Breast epithelium (tissue), 4 donors: ENCODE measurements at places on chromosomes 12 and 14. TPM values are rescaled to one million over a fixed set of nuclear protein-coding genes. Genes with fewer than 3 reads are reported as not detected.

GRCh38 chr14:73859145-73859544 lies 7.5 kb downstream of the PTGR2 start:
- DNase-seq, result no peak

Gene CBLN3
- total RNA-seq, result 3.8 TPM

DNA sequence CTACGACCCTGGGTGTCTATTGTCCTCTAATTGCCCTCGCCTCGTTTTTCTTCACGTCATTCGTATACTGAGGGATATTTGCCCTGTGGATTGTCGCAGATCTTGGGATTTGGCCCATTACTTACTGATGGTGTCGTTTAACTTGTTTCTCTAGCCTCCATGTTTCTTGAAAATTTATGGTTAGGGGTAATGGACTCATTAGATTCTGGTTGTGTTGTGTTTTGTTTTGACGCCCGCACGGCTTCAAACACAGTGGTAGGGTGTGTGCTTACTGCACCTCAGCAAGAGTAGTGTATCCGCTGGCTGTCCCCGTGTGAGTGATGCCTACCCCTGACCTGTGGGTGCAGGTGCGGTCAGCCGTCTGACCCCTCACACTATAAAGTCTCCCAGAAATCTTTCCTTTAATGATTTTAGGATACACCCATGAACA lies 874 bp upstream of the RNU6-8 start:
- peak; percentile 34 for DNase-seq

DNA sequence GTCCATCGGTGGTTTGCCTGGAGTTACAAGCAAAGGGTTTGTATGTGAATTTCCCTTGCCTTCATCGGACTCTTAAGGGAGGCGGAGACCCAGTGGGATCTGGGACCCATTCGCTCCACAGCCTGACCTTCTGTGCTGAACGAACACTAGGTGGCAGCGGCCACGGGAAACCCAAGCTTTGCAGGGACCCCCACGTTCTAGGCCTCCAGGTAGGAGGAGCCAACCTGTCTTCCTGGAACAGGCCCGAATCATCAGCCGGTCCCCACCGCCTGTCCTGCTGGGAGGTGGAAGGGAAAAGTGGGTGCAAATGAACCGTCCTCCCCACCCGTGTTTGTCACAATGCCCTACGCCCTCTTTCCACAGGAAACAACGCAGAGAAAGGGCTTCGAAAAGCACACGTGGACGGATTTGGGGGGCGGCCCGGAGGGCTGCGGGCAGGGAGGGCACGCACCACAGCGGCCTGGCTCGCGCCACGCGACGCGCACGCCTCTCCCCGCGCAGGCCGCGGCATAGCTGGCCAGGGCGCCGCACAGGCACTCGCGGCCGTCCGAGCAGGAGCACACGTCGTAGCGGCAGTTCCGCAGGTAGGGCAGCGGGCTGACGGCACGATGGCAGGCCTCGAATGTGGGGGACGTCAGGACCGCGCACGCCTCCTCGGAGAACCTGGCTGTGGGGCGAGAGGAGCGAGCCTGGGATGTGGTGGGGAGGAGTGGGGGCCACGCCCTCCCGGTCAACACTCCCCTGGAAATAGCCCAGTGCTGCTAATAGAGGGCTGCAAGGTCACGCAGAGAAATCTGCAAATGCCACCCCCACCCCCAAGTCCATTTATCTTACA lies 67.8 kb downstream of the VWF start:
- no peak for DNase-seq

DNA sequence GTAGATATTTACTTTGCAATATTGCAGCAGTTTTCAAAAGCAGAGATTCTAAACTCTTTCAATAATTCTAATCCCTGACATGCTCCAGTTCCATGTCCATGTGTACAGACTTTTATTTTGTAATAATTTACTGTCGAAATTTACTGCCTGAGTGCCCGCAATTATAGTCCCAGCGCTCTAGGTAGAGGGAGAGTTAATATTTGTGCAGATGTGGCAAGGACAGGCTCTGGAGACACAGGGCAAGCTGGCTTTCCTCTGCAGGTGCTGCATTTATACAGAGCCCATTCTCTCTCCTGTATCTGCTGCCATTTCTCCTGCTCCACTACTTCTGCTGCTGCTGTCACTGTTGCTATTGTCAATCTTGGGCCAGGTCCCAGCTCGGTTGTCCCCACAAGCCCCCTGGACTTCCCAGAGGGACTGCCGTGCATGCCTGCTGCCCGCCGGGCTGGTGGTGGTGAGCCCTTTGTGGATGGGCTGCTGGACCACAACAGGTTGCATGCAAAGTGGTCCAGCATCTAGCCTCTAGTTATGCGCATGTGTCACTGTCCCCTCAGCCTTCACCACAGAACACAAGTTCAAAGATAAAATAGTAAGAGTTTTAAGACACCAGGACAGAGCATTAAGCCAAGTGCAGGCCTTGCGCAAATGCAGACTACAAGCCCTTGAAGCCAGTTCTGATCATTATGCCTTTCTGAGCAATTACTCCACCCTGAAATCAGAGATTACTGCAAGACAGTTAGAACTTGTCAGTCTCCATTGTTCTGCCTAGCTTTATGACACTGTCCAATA lies 40.8 kb upstream of the CSRP2 start:
- no peak for DNase-seq
